Lower lobe of right lung (tissue), 2 donors: ENCODE measurements at places on chromosomes 12 and 14. TPM values are rescaled to one million over a fixed set of nuclear protein-coding genes. Genes with fewer than 3 reads are reported as not detected.

- H3K27ac ChIP-seq, result no peak overlapping the region
- H3K4me1 ChIP-seq, result no peaks in the 10 kb centered on the region
- H3K27me3 ChIP-seq, result peaks cover 4% of the 10 kb centered on the region
- no peak for DNase-seq
- no peaks in the 10 kb centered on the region for H3K36me3 ChIP-seq
Observed at GRCh38 chr14:56844406-56845002, 34.2 kb upstream of the OTX2 start.

GRCh38 chr12:91017043-91017442, 12.3 kb upstream of the EPYC start:
- H3K27ac ChIP-seq, result no peak overlapping the region
- H3K4me3 ChIP-seq, result no peak overlapping the region
- H3K36me3 ChIP-seq, result no peaks in the 10 kb centered on the region
- no peaks in the 10 kb centered on the region for H3K4me1 ChIP-seq
- DNase-seq, result no peak
- H3K27me3 ChIP-seq, result no peaks in the 10 kb centered on the region

- DNase-seq, result no peak
- no peaks in the 10 kb centered on the region for H3K4me1 ChIP-seq
- H3K27me3 ChIP-seq, result no peaks in the 10 kb centered on the region
- H3K4me3 ChIP-seq, result no peak overlapping the region
- no peak overlapping the region for H3K27ac ChIP-seq
- no peaks in the 10 kb centered on the region for H3K36me3 ChIP-seq
Observed at GRCh38 chr14:81716953-81717352, 183.3 kb upstream of the SEL1L start.

Gene CCDC177
- not detected for total RNA-seq

DNA sequence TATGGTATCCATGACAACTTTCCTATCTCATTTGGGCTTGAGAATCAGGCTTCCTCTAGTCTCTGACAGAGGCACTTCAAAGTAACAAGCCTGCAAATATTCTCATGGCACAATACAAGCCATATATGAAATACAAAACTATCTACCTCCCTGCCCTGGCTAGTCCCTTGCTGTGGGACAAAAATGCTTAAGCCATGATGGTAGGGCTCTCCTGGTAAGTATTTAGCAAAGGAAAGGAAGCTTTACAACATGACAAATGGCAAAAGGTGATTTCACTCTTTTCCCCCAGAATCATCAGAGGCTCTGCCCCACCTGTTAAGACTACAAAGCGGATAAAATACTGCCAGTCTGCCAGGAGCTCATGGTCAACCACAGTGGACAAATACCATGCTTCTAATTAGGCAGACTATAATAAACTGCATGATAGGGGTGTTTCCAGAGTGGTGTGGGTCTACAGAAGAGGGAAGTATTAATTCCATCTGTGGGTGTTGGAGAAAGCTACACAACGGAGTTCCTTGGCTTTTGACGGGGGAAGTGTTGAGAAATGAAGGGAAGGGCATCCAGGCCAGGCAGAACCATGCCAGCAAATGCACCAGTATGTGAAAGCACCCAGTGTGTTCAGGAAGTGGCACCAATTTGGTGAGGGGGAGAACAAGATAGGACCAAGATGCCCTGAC, 92.9 kb downstream of the SPTSSA start:
- no peaks in the 10 kb centered on the region for H3K27me3 ChIP-seq
- H3K27ac ChIP-seq, result peak overlapping the region; percentile 81
- DNase-seq, result no peak
- no peaks in the 10 kb centered on the region for H3K36me3 ChIP-seq

Gene NRL
- 2.0 TPM for total RNA-seq

- H3K4me1 ChIP-seq, result no peaks in the 10 kb centered on the region
- H3K36me3 ChIP-seq, result no peaks in the 10 kb centered on the region
- H3K4me3 ChIP-seq, result no peak overlapping the region
- DNase-seq, result no peak
- H3K27me3 ChIP-seq, result no peaks in the 10 kb centered on the region
Observed at GRCh38 chr12:129483111-129483893, 420.5 kb downstream of the TMEM132D start.

- no peak overlapping the region for H3K4me3 ChIP-seq
- H3K27ac ChIP-seq, result no peak overlapping the region
- H3K4me1 ChIP-seq, result no peaks in the 10 kb centered on the region
- no peaks in the 10 kb centered on the region for H3K36me3 ChIP-seq
Observed at GRCh38 chr12:84174115-84174514, 738.5 kb downstream of the SLC6A15 start.

DNA sequence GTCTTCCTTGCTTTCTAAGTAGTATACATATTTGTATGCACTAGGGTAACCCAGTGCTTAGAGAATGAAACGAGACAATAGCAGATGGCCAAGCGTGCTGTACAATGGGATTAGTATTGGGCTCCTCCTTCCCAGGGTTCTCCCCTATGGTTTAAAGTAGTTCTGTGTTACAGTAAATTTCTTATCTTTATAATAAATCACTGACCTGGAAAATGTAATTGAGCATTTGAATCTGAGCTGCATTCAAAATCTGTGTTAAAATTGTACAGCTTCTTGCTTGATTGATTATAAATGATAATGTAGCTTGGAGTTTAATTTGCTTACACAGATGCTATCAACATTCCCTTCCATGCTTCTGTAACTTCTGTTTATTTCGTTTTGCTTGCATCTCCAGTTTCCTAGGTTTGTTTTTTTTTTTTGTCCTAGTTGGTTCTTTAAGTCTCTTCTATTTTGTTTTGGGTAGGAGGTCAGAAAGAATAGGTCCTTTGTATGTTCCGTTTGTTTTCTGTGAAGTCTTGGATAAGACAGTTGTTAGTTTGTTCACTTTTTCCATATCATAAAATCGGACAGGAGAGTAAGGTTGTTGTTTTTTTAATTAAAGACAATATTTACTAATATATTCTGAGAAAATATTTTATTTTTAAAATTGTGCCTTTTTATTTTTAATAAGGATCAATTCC, 171.2 kb downstream of the ERC1 start:
- H3K36me3 ChIP-seq, result no peaks in the 10 kb centered on the region
- H3K4me3 ChIP-seq, result no peak overlapping the region
- no peak overlapping the region for H3K27ac ChIP-seq
- no peak for DNase-seq
- H3K27me3 ChIP-seq, result no peaks in the 10 kb centered on the region

- DNase-seq, result no peak
- H3K36me3 ChIP-seq, result no peaks in the 10 kb centered on the region
- H3K4me3 ChIP-seq, result no peak overlapping the region
- H3K4me1 ChIP-seq, result peaks cover 22% of the 10 kb centered on the region
Observed at GRCh38 chr12:27271206-27271605, 27.1 kb downstream of the STK38L start.

DNA sequence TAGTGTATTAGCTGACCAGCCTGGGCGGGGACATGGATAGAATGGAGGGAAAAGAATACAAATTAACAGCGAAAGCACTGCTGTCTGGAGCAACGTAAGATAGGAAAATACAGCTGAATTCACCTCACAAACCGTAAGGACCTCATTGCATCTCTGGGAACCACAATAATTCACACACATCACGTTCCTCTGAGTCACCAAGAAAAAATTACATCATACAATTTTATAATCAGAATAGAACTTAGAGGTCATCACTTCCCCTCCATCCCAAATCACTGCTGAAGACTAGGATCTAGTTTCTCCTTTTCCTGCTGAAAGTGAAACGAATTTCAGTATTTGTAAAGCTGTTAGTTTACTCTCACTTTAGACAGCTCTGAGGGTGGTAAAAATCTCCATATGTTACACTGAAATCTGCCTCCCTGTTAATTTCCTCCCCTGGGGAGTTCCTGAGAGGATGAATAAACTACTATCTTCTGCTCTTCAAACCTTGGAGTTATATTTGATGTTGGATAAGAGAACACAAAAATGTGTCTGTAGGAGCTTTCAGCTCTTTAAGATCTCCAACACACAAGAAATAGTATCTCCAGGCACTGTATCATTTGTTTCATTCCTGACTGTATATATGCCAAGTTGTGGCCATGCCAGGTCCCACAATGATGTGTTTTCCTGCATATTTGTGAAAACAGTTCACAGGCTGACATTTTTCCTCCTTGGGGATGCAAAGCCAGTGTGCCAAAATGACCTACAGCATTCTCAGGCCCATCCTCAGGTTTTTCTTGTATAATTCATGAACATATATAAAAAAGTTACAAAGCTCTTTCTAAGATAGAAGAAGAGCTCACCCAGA, 63.8 kb upstream of the SSTR1 start:
- DNase-seq, result no peak
- H3K4me1 ChIP-seq, result no peaks in the 10 kb centered on the region
- H3K27ac ChIP-seq, result no peak overlapping the region
- H3K27me3 ChIP-seq, result no peaks in the 10 kb centered on the region

GRCh38 chr12:50572287-50572686, 67.5 kb downstream of the DIP2B start:
- no peak overlapping the region for H3K27ac ChIP-seq
- H3K27me3 ChIP-seq, result no peaks in the 10 kb centered on the region
- no peaks in the 10 kb centered on the region for H3K36me3 ChIP-seq
- peaks cover 84% of the 10 kb centered on the region for H3K4me1 ChIP-seq
- DNase-seq, result no peak
- H3K4me3 ChIP-seq, result no peak overlapping the region

DNA sequence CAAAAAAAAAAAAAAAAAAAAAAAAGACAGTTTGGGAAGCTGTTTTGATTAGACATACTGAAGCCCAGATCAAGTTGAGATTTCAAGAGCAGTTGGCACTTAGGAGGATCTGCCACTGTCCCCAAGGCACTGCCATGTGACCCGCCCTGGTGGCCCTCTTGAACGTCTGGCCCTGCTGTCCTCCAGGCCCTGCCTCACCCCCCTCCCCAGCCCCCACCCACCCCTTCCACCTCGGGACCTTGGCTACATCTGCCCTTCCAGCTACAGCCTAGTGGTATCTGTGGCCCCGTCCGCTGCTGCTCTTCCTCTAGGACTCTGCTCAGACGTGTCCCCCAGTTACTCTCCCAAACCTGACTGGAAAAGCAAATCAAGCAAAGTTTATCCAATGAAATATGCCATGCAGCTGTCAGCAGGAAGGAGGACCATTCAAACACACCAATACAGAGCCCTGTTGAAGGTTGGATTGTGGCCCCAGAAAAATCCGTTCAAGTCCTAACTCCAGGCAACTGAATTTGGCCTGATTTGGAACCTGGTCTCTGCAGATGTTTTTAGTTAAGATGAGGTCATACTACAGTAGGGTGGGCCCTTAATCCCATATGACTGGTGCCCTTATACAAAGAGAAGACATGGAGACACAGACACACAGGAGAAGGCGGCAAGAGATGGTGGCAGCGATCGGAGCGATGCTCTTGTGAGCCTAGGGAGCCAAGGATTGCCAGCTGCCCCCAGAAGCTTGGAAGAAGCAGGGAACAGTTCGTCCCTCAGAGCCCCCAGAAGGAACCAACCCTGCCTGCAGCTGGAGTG, 17.7 kb downstream of the SLC25A29 start:
- H3K4me1 ChIP-seq, result peaks cover 16% of the 10 kb centered on the region
- H3K27me3 ChIP-seq, result no peaks in the 10 kb centered on the region
- DNase-seq, result no peak
- no peak overlapping the region for H3K4me3 ChIP-seq

Gene PKP2
- total RNA-seq, result 3.0 TPM

Gene HOXC6
- 0.50 TPM for total RNA-seq

GRCh38 chr14:56874375-56874774, 64.1 kb upstream of the OTX2 start:
- H3K27me3 ChIP-seq, result no peaks in the 10 kb centered on the region
- no peaks in the 10 kb centered on the region for H3K4me1 ChIP-seq
- H3K27ac ChIP-seq, result no peak overlapping the region
- H3K36me3 ChIP-seq, result no peaks in the 10 kb centered on the region
- H3K4me3 ChIP-seq, result no peak overlapping the region
- DNase-seq, result no peak

Gene CD4
- 80.3 TPM for total RNA-seq

Gene PSMA3
- total RNA-seq, result 132 TPM

DNA sequence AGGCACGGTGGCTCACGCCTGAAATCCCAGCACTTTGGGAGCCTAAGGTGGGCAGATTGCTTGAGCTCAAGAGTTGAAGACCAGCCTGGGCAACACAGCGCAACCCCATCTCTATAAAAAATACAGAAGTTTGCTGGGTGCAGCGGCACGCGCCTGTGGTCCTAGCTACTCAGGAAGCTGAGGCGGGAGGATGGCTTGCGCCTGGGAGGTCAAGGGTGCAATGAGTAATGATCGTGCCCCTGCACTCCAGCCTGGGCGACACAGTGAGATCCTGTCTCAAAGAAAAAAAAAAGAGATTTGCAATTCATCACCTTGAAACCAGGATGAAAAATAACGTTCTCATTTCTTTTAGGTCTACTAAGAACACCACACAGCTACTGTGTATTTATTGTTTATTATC, 4.0 kb downstream of the STX2 start:
- no peak overlapping the region for H3K27ac ChIP-seq
- no peaks in the 10 kb centered on the region for H3K27me3 ChIP-seq
- H3K4me1 ChIP-seq, result peaks cover 39% of the 10 kb centered on the region
- H3K4me3 ChIP-seq, result no peak overlapping the region
- no peaks in the 10 kb centered on the region for H3K36me3 ChIP-seq

DNA sequence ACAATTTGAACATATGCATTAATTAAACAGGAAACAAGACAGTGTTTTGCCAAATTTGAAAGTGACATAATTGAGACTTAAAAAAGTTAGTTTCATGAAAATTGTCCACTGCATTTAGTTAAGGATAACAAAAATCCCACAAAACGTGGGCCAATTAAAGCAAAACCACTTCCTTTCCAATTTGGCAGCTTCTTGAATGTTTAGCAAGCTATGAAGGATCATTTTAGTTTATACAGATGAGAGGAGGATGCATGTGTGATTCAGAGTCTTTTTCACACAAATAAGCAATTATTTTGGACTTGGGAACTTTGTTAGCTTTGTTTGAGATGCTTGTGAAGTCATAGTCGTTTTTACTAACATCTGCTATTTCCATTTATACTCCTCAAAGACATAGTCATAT, 109.6 kb downstream of the ATXN7L3B start:
- H3K4me1 ChIP-seq, result no peaks in the 10 kb centered on the region
- H3K36me3 ChIP-seq, result no peaks in the 10 kb centered on the region
- H3K27ac ChIP-seq, result no peak overlapping the region
- no peak overlapping the region for H3K4me3 ChIP-seq
- DNase-seq, result no peak

DNA sequence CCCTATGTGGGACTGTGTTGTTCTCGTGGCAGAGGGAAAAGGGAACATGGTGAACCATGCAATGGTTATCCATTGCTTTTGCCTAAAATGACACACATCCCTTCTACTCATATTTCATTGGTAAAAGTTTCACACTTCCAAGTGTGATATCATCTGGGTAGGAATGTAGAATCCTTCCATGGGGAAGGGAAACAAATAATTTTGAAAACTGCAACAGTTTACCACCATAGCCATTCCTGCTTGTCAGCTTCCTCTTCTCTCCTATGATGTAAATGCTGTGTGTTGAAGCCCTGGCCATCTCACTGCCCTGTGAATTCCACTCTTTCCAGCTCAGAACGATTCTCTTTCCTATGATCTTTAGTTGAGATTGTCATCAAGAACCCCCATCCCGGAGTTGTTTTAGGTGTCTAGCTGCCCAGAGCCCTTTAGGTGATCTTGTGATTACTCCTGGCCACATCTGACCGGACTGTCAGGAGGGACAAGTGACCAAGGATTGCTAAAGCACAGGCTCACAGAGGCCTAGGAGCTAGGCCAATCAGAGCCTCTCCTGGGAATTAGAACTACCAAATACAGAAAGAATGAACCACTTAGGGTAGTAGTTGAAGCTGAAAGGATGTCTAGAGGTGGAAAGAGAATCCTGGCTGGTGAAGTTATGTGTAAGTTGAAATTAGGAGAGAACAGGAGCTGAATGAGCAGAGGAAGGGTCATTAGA, 84.6 kb downstream of the VCPKMT start:
- no peaks in the 10 kb centered on the region for H3K36me3 ChIP-seq
- peak overlapping the region; percentile 18 for H3K27ac ChIP-seq
- no peak overlapping the region for H3K4me3 ChIP-seq
- no peaks in the 10 kb centered on the region for H3K27me3 ChIP-seq
